ENCODE measurements at places on chromosomes 5 and 9.

DNA sequence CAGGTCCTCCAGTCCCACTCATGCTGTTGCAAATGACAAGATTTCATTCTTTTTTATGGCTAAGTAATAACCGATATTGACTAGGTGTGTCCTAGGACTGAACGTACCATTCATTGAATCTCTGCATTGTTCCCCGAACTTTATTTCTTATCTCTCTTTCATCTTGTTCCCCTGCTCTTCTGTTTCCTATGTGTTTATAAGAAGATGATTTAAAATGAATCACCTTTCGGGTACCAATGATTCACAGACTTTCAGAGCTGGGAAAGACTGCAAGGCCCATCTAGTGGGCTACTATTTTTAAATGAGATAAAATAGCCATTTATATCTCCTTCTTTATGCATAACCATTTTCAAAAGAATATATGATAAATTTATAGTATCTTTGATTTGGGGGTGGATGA lies 133.0 kb downstream of the CDH18 start:
- no peak for DNase-seq

- no peak for DNase-seq
Measured at GRCh38 chr5:62948301-62948700, 369.7 kb downstream of the LRRC70 start.

DNA sequence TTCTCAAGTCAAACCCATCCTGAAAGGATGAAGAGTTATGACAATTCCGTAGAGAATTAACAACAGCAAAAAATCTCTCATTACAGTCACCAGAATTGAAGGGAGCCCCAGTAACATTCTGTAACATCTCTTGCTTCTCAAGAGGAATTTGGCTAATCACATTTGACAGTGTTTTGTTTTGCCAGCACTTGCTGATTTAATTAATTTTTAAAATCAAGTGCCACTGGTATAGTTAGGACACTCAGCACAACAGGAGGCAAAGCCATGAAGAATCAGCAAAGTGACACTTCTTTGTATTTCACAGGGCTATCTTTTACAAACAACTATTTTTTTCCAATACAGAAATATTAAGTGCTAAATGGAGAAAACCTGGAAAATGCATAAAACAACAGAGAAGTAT lies 152.8 kb downstream of the MCTP1 start:
- DNase-seq = no peak

DNA sequence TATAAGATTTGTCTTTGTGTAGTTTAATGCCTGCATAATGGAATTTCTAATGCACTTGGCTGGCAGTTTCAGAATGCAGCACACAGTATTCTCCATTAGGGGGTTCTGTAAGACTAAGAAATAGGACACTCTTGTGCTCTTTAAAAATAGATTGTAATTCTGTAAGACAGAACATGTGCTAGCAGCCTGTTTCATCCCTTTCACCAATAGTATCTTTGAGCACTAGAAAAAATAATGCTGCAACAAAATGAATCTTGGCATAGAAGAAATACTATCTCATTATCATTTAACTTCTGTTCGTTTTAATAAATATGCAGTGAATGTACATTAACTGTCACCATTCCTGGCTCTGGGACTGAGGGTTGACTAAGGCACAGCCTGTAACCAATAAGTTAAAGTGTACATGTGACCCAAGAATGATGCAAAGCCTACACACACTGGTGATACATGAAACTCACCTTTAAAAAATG lies 23.8 kb upstream of the ZNF622 start:
- no peak for DNase-seq

GRCh38 chr5:9388941-9389674 lies 156.8 kb downstream of the SEMA5A start:
- no peak for DNase-seq

- peak; percentile 47 for DNase-seq
Measured at GRCh38 chr5:177553671-177554429, 513 bp downstream of the FAM193B start.

GRCh38 chr5:25423271-25423670 lies 778.5 kb upstream of the CDH10 start:
- no peak for DNase-seq

GRCh38 chr5:175215906-175216305 lies 228.1 kb downstream of the DRD1 start:
- no peak for DNase-seq
